Stimulated activated CD4-positive, alpha-beta T cell treated with anti-CD3 and anti-CD28 coated beads, Interleukin-1b, Interleukin-23, amount 100 ng/mL, for 48 hours (primary cell): ENCODE measurements at places on chromosomes 6 and 20.

DNA sequence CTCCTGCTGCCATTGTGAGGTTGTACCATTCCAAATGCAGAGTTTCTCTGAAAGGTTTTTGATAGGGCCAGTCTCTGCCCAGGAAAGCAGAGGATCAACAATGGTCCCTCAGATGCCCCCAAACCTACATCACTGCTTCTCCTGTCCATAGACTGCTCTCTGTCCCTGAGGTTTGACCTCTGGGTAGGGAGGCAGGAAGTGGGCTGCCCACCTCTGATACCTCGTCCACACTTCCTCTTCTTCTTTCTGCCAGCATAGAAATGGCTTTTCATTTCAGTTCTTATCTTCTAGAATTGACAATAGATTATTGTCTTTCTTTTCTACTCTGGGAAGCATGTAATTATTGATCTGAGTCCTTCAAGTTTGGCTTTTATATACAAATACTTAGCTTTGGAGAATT lies 170.6 kb downstream of the TRMT11 start:
- DNase-seq = no peak

DNA sequence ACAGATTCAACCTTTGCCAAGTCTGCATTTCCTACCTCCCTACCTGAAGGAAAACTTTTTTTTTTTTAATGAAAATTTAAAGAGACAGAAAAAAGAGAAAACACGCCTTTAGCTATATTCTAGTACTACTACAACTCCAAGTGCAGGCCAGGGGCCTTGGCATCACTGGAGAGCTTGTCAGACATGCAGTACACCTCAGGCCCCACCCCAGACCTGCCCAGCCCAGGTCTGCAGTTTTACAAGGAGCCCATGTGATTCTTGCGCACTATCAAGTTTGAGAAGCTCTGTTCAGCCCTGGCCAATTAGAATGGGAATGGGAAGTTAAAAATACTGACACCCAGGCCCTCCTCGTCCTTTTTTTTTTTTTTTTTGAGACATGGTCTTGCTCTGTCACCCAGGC lies 85.0 kb downstream of the NFATC2 start:
- no peak for DNase-seq

- no peak for DNase-seq
Measured at GRCh38 chr6:160301339-160301738, 42.7 kb upstream of the SLC22A2 start.

DNA sequence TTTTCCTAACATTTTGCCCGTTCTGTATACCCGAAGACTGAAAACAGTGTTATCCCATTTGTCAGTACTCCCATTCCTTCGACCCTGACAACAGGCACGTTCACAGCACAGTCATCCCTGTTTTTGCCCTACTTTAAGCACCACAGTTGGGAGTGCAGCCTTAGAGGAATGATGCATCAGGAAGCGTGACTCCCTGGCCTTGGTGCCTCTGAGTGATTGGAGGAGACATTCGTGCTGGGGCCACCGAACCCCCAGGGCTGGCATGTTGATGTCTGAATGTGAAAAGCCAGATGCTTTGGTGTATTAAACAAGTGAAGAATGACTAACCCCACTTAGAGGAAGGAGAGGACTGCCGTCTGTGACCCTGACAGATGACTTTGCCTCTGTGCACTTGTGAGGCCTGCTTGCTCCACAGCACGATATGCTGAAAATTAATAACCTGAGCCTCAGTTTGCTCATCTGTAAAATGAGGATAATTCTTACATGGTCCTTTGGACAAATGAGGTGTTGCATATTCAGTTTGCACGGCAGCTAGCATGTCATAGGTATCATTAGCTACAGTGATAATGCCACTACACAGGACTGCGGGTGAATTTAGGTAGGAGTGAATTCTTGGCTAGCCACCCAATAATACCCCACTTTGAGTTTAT lies 36.0 kb downstream of the STK35 start:
- DNase-seq = no peak

- DNase-seq = no peak
Measured at GRCh38 chr6:141486942-141487341, 645.8 kb upstream of the GJE1 start.

DNA sequence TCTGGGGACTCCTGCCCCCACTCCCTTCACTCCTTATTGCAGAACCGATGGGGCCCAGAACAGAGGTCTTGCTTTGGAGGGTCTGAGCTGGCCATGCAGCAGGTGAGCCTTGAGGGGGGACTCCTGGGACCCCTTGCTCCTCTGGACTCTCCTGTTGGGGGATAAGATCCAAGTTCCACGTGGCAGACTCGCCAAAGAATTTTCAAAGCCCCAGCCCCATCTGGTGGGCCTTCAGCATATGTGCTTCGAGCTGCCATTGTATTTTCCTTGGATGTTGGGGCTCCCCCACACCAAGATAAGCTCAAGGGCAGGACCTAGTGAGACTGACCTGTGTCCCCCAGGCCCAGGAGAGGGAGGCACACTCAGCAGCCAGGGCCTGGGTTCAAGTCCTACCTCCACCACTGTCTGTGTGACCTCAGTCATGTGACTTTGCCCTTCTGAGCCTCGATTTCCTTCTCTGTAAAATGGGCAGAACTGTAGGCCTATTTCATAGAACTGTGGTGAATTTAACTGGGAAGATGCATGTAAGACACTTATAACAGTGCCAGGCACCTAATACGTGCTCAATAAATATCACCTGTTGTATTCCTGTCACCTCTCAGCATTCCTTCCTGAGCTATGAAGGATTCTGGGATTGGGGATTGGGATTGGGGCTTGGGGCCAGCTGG lies 115.5 kb downstream of the VEGFA start:
- no peak for DNase-seq

- DNase-seq = no peak
Measured at GRCh38 chr6:99014061-99014460, 66.3 kb upstream of the FBXL4 start.

GRCh38 chr6:38177882-38178583 lies 358.5 kb downstream of the ZFAND3 start:
- DNase-seq = no peak

- no peak for DNase-seq
Measured at GRCh38 chr6:41723530-41724227, 11.7 kb downstream of the TFEB start.

- no peak for DNase-seq
Measured at GRCh38 chr6:148186916-148187315, 155.7 kb upstream of the SASH1 start.

DNA sequence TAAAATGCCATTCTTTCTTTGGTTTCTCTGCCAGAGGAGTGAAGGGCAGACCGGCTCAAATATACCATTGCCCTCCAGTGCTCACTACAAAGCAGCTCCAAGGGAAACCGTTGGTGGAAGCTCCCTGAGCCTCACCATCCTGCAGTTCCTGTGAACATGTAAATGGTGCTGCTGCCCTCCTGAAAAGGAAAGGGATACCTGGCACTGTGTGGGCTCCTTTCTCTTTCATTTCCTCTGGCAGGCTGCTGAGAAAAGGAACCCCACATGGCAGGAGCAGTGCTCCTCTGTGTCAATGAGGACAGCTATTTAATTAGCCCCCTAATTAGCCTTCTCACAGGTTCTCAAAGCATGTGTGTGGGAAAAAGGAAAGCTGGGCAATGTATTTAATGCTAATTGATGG lies 142.5 kb downstream of the KLHL32 start:
- DNase-seq = no peak

DNA sequence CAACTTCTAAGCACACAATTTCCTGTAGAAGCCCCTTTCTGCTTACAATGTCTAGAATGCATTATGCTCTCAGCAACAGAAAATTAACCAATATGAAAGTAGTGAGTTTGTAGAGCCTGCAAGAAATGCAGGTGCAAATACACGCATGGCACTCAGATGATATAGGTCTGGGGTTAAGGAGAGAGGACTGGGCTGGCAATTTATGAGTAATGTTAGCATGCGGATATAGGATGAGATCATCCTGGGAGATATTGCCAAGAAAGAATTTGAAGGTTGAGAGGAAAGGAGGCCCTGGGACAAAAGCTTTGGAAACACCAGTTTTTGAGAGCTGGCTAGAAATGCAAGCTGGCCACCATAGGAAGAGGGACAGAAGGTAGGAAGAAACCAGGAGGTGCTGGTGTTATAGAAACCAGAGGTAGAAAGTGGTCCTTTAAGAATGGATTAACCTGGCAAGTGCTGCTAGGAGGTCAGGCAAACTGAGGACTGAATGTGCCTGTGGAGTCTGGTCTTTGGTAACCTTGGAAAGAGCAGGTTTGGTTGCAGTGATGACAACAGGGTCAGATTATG lies 183.2 kb upstream of the MYLIP start:
- no peak for DNase-seq

- no peak for DNase-seq
Measured at GRCh38 chr6:158514991-158515390, 44.9 kb upstream of the TMEM181 start.

DNA sequence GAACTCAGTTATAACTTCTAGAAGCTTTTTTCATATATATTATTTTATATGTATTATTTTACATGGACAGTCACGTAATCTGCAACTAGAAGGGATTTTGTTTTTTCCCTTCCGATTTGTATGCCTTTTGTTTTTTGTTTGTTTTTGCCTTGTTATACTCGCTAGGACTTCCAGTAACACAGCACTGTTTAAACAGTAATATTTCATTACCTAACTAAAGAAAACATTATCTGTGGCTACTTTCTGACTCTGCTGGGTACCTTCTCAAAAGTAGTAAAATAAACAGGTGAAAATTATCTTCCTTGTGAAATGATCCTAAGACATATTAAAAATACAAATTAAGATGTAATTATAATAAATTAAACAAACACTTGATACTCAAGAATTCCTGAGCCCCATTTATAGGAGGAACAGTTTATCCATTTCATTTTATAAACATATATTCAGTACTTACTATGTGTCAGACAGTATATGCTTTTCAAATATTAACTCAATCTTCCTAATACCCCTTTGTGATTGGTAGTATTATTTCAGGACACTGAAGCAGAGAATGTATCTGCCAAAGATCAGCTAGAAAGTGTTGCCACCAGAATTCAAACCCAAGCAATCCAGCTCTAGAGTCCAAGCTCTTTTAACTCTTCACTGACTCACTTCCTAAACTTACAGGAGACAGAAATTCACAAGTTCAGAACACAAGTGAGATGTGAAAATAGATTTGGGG lies 65.3 kb downstream of the MAP3K5 start:
- DNase-seq = no peak

DNA sequence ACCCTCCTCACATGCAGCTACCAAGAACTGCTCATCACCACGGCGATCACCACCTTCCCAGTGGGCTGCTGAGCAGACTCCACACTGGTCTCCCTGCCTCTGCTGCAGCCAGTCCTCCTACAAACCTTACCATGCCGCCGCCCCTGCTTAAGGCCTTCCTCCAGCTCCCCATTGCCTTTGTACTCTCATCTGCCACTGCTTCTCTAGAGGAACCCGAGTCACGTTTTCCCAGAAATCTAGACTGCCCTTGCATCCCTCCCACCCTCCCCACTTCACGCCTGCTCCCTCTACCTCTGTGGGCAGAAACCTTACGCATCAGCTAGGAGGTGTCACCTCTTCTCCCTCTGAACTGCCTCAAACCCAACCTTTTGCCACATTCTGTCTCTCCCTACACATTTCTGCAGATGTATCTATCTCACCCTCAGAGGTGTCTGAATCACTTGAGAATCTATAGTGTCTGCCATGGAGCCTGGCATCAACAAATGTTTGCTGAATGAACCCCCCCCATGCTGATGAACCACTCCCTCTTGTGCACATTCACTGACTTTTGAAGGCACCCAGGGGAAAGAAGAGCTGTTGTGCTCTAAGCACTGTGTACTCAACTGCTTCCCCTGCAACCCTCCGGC lies 4.3 kb downstream of the E2F1 start:
- DNase-seq = peak; percentile 43

GRCh38 chr6:107554918-107555317 lies 65.0 kb downstream of the SOBP start:
- no peak for DNase-seq

DNA sequence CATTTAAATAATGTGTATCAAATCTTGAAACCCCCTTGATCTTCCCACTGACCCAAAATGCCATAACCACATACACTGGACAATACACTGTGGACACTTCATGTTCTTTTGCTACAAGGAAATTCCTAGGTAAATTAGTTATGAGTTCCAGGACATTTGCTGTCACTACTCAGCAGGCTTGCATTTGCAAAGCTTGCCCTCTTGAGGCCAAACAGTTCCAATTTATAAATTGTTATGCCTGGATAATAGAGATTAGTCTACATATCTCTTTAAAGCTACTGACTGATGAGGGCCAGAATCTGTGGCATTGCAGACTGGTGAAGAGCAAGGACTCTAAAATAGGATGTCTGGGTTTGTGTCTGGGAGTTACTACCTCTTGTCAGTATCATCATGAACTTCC lies 17.4 kb upstream of the RAB32 start:
- DNase-seq = no peak

DNA sequence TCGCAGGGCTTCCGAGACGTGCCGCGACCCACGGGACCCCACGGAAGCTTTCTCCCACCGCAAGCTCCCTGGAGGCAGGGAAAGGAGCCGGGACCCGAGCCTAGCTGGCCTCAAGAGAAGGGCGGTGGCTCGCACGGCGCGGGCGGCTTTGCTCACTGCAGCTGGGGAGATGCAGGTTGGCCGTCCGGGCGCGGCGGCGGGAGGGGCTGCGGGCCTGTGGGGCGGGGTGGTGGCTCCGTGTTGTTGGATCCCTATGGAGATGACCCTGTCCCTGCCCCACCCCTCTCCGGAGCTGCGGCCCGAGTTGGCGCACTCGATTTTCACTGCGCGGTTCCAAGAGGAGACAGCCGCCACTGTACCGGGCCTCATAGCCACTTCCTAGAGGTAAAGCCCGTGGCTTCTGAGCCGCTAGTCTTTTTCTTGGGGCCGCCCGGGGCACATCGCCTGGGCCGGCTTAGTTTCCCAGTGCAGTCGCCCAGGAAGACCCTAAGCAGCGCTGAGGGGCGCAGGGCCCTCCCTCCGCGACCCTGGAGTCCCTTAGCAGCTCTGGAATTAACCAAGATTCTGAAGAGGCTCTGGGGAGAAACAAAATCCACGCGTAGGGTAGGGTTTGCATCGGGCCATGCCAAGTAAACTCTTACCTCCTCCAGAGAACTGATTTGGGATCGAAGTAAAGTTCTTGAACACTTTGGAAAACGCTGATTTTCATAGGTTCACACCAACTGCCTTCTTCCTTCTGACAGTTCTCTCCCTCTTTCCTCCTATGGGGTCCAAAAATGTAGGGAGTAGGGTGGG lies at the start of gene ECT2L:
ECT2L (plus strand) TSS at position 279 of the 795 bp plus-strand sequence. CDS start 17,188 bp downstream, outside the sequence.
- DNase-seq = no peak

GRCh38 chr6:127811900-127812570 lies 88.8 kb downstream of the THEMIS start:
- DNase-seq = no peak

- DNase-seq = no peak
Measured at GRCh38 chr6:6927521-6928361, 180.0 kb upstream of the RREB1 start.

- DNase-seq = no peak
Measured at GRCh38 chr20:23857962-23858595, 21.5 kb downstream of the CST5 start.
